NCI-H1092 (cell line): ENCODE measurements at places on chromosomes 7 and 10.

DNA sequence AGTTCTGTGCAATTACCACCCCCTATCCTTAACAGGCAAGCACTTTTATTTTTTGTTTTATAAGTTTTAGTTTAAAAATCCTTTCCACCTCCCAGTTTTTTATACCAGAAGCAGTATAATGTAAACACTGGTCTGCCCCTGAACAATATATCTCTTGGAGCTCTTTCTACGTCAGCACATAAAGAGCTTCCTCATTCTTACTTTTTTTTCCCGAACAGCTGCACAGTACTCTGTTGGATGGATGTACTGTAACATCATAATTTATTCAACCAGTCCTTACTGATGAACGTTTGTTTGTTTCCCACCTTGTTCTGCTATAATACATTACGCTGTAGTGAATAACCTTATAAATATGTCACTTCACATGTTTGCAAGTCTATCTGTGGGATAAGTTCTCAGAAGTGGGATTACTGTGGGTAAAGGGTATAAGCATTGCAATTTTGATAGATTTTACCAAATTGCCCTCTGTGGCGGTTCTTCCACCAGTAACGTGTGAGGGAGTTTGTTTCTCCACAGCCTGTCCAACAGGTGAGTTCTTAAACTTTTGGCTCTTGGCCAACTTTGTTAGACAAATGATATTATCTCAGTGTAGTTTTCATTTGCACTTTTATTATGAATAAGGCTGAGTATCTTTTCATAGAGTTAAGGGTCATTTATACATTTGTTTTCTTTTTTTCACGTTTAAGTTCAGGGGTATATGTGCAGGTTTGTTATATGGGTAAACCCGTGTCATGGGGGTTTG lies 32.8 kb downstream of the ADRA2A start:
- DNase-seq, result no peak

DNA sequence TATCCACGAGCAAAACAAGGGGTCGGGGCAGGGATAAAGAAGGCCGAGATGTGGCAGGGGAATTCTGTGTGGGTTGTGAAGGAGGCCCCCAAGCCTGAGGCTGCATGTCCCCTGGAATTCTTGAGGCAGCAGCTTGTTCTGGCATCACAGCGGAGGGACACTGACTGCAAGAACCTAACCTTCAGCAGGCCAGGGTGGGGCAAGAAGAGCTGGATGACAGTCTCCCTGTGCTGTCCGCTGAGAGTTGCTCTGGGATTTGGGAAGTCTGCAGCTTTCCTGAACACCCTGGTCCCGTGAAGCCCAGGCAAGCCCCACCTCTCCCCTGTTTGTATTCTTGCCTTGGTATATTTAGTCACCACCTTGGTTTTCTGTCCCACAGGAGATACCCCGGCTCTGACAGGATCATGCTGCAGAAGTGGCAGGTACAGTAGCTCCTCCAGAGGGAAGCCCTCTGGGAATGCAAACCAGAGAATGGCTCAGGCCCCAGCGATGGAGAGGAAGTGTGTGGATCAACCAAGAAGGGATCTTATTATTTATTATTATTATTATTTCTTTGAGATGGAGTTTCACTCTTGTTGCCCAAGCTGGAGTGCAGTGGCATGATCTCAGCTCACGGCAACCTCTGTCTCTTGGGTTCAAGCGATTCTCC lies 1.9 kb upstream of the LRRC18 start:
- no peak for DNase-seq

GRCh38 chr10:111648046-111648445 lies 535.5 kb downstream of the GPAM start:
- DNase-seq, result no peak

GRCh38 chr7:157520249-157520648 lies 183.4 kb downstream of the DNAJB6 start:
- DNase-seq, result no peak

DNA sequence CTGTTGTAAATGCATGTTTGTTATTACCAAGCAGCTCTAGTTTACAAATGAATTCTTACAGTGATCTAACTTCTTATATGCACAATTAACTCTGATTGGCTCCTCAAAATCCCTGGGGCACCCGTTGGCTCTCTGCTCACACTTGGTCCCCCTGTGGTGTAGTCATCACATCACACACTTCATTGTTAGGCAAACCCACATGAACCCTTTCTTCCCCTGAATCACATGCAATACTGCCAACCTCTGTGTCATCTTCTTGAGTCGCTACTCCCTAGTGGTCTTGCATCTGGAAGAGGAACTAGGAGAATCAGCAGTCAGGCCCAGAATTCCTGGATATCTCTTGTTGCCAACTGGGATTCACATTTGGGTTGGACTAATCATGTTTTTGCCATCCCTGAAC lies 73.1 kb downstream of the CD36 start:
- no peak for DNase-seq
